ENCODE measurements at places on chromosomes 11 and 22.

DNA sequence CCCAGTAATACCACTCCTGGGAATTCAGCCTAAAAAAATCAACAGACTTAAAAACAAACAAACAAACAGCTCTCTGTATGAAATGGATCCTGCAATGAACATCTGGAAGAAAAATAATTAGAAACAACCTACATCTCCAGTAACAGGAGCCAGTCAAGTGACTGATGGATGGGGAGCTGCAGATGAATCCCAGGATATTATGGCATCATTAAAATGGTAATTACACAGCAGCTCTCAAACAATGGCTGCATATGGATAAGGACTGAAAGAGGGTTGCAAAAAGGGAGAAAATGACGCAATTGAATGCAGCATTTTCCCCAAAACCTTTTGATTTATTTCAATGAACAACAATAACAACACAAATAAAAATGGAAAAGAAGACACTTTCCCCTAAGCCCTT, 4.1 kb downstream of the NPTXR start:
- no peak for DNase-seq

DNA sequence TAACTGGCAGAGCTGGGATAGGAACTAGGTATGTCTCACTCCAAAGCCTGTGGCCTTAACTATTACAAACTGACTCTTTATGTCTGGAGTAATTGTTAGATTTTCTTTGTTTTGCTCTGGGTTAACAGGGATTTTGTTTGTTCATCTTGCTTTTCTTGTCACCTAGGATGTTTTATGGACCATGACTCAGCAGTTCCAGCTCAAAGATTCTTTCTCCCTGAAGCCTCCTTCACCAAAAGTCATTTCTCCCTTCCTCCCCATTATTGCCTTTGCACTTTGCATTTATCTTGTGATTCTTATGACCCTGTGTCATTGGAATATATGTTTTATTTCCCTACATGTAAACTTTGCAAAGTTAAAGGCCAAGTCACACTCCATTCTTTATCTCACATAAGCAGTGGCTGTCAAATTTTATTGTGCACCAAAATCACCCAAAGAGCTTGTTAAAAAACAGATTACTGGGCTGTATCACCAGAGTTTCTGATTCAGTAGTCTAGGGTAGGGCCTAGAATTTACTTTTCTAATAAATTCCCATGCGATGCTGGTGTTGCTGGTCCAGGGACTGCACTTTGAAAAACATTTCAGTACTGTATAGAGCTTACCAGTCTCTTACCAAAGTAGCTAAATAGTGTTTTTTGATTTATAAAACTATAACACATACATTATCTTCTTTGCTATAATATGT, 327.7 kb downstream of the DLG2 start:
- DNase-seq = no peak

- DNase-seq = no peak
Observed at GRCh38 chr11:78789375-78789774, 214.7 kb upstream of the NARS2 start.

DNA sequence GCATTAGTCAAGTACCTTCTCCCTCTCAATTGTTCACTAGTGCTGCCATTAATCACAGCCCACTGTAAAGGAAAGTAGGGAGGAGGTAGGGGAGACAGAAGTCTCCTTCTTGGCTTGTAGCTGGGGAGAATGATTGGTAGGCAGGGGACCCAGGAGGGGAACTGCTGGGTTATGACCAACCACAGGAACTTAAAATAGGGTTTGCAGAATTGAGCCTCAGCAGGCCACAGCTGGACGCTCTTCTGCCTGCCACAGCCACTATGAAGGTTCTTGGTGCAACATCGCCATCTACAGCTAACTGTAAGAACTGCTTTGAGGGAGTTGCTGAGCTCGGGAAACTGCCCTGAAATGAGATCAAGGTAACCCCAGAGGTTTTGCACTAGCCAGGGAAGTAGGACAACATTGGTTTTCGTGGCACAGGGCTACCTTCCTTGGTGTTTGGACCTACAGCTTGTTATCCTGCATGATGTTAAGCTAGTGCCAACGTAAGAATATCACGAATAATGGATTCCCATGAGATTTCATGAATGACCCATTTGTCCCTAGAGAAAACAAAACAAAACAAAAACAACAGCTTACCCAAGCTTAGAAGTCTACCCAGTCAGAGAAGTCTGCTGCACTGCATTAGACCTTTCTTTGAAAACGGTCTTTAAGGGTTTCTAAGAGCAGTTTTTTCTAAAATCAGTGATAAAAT, 787.1 kb upstream of the API5 start:
- peak; percentile 8 for DNase-seq

DNA sequence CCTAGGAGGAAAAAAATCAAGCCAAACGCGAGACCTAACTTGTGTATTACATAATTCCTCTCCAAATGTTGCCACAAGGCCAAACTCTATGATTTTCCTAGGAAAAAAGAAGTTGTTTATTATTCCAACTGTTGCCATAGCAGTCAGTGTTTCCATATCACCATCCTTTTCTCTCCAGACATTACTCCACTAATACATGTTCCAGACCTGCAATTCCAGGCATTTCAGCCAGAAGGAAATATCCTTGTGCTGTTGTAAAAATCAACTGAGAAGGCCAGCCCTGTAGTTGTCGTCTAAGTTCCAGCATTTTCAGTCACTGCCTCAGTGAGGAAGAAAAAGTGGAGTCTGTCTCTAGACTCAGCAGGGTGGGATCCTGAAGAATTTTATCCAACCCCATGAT, 33.1 kb upstream of the PAMR1 start:
- no peak for DNase-seq

- no peak for DNase-seq
Observed at GRCh38 chr11:33743291-33743690, 7.1 kb upstream of the CD59 start.

DNA sequence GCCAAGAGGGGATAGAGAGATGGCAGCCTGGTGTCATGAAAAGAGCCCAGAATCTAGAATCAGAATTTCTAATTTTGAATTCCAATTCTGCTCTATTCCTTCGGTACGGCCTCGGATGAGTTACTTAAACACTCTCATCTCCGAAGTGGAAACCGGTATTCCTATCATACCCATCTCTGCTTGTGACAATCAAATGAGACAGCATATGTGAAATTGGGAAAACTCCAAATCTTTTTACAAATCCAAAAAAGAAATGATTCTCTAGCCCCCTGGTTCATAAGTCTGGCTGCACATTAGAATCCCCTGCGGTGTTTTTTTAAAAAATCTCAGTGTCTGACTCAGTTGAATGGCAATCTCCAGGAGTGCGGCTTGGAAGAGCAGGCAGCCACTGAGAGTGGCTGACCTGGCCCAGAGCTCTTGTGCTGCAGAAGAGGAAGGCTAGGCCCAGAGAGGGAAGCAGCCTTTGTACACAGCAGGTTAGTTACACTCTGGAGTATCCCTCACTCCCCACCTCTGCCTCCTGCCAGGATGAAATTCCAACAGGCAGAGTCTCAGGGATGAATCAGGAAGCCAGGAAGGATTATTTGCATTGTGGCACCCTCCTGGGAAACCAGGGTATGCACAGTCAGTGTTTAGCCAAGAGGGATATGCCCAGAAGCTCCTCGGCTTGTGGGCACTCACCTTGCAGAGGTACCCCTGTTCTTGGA, 93.6 kb upstream of the ISX start:
- DNase-seq = no peak

DNA sequence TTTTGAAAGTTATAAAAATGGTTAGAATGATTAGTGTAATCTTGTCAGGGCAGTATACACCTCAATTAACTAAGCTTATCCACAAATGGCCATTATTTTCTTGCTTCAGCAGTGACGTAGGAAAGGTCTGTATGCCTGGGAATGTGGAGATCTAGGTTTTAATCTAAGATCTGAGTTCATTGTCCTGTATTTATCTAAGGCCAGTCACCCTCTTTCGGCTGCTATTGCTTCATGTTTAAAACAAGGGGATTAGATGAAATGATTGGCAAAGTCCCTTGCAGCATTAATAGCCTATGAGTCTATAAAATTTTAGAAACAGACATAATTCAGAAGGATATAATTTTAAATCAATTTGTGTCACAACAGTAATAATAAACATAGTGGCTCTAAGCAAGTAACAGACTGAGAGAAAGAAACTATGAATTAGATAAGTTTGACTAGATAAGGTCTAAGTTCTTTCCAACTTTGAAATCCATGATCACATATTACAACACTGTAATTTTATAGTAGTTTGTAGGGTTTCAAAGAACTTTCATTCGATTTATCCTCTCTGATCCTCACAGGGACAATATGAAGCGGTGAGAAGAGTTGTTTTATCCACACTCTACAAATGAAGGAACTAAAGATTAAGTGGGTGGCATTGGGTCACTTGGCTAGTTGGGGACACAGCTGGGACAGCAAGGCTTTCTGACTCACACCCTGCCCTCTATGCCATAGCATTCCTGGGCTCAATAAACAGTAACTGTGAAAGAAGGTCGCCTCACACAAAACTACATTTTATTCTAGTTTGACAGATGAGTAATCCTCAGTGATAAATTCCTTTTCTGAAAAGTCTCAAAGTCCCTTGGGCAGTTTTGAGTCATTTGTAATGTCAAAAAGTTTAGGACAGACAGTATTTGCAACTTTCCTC, 60.6 kb upstream of the RDX start:
- DNase-seq = peak; percentile 67

GRCh38 chr11:42552786-42553185, 759.0 kb upstream of the API5 start:
- DNase-seq = no peak

DNA sequence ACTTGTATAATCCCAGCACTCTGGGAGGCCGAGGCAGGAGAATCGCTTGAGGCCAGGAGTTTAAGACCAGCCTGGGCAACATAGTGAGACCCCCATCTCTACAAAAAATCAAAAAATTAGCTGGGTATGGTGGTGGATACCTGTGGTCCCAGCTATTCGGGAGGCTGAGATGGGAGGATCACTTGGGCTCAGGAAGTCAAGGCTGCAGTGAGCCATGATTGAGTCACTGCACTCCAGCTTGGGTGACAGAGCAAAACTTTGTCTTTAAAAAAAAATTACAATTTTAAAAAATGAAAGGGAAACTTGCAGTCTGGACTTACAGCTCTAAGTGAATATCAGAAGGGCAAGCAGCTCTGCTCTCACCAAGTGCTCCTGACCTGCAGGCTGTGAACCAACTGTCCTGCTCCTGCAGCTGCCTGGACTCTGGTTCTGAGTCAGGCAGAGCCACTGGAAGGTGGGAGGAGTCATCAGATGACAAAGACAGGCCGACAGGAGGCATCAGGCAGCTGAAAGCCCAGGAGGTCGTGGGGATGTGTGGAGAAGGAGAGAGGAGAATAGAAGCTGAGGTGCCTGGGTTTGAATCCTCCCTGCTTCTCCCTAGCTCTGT, 9.6 kb downstream of the SMTNL1 start:
- DNase-seq = peak; percentile 83

- DNase-seq = no peak
Observed at GRCh38 chr11:31783252-31783651, 27.9 kb downstream of the PAX6 start.

DNA sequence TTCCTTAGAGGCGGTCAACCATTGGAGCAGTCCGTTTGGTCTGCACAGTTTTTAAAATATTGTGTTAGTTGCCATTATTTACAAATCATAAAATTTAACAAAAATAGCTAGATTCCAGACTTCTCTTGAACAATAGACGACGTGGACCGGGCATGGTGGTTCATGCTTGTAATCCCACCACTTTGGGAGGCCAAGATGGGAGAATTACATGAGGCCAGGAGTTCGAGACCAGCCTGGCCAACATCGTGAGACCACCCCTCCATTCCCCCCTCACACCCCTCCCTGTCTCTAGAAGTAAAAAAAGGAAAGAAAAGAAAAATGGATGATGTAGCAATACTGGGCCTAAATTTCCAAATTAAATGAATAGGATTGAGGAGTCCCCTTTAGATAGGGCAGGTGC, 965 bp downstream of the SLC37A2 start:
- DNase-seq = no peak

GRCh38 chr11:79043726-79044125, 397.1 kb downstream of the TENM4 start:
- DNase-seq = no peak

DNA sequence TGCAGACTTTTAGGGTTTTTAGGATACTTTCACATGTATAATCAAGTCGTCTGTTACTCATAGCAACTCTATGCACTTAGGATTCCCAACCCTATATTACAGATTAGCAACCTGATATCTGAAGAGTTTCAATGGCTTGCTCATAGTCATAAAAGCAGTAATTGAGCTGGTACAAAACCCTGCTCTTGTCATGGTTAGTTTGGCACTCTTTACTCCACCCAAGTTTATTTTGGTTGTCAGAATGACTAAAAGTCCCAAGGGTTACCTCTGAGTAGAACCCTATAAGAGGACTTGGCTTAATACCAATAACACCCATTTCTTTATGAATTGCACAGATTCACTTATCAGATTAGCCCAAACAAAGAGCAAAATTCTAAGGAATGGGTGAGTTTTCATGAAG, 550.6 kb downstream of the SOX6 start:
- DNase-seq = no peak

DNA sequence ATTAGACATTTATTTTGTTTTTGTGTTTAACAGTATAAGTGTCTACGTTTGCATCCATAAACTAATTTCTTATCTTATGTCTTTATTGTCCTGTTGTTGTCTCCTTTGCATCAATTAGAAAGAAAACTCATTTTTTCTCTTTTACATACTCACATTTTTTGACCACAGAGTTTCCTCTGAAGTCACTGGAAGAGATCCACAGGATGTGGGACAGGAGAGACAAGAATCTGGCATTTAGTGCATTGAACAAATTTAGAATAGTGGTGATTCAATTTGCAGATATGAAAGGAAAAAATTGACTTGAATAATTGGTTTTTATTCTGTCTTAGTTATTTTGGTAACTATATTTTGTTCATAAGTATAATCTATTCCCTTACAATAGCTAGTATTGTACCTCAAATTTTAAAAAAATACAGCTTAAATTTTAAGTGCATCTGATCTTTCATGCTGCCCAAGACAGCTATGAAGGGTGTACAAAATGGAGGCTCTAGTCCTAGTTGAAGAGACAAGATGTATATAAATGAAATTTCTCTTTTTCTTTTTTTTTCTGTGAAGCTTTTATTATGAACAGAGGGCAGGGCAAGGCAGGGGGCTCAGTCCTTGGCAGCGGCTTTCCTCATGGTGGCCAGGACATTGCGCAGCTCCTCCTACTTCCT, 24.4 kb downstream of the HORMAD2 start:
- peak; percentile 49 for DNase-seq

DNA sequence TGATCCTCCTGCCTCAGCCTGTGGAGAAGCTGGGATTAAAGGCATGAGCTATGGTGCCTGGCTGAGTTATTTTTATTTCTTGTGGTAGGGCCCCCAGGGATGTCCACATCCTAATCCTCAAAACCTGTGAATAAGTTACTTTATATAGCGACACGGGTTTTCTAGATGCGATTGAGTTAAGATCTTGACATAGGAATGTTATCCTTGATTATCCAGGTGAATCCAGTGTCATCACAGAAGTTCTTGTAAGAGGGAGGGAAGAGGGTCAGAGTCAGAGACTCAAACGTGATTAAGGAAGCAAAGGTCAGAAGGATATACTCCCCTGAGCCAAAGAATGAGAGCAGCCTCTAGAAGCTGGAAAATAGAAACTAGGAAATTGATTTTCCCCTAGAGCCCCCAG, 117.8 kb downstream of the INSC start:
- DNase-seq = no peak

GRCh38 chr11:9719566-9720289, 55.9 kb downstream of the SWAP70 start:
- DNase-seq = peak; percentile 42

Measured in ELR (cell line).